ENCODE measurements at places on chromosomes 16 and 17.

- no peak for DNase-seq
Observed at GRCh38 chr16:56950881-56951771, 10.6 kb upstream of the CETP start.

DNA sequence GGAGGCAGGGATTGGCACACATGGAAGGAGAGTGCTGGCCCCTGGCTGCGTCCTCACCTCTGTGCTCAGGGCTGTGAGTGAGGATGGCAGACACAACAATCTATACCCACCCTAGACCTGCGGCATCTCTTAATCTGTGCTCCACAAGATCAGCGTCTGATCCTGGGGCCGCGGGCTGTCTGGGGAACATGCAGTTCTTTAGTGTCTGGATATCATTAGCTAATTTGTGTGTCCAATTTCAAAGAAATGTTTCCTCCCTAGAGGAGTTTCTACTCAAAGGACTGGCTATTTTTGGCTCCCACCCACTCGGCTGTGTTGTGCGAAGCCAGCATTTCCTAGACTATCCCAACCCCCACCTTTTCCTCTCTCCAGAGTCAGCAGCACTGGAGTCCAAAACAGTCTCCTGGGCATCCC is 93.8 kb downstream of the GRIN2A start:
- no peak for DNase-seq

DNA sequence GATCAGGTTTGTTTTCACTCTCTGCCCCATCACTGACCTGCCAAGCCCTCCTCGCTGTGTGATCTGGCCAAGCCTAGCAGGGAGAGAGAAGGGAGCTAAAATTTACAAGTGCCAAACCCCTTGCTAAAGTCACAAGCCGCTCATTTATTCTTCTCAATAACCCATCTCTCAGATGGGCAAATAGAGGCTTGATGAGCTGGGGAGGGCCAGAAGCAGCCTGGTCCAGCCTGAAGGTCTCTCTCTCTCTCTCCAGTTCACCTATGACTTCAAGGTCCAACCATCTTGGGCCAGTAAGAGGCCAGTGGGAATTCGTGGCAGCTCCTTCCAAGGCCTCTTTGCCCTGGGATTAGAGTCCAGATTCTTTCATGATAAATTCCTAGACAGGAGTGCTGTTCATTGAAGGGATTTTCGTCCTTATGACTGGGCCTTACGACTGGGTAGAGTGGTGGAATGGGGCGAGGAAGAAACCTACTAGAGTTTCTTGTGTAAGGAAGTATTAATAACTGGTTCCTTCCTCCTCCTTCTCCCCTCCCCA is 3.4 kb downstream of the CA7 start:
- DNase-seq: no peak

GRCh38 chr17:56593646-56594319 is at the start of gene NOG:
NOG (plus strand) TSS chr17:56593699; CDS start chr17:56594224, 525 bp downstream.
- peak; percentile 92 for DNase-seq

- DNase-seq: no peak
Observed at GRCh38 chr16:3538222-3538621, 37.4 kb downstream of the CLUAP1 start.

GRCh38 chr17:1967213-1967612 is 57.9 kb downstream of the RTN4RL1 start:
- DNase-seq: no peak

- no peak for DNase-seq
Observed at GRCh38 chr16:4317532-4318450, 1.9 kb downstream of the GLIS2 start.

- no peak for DNase-seq
Observed at GRCh38 chr16:11024333-11025053, 80.1 kb downstream of the CLEC16A start.

DNA sequence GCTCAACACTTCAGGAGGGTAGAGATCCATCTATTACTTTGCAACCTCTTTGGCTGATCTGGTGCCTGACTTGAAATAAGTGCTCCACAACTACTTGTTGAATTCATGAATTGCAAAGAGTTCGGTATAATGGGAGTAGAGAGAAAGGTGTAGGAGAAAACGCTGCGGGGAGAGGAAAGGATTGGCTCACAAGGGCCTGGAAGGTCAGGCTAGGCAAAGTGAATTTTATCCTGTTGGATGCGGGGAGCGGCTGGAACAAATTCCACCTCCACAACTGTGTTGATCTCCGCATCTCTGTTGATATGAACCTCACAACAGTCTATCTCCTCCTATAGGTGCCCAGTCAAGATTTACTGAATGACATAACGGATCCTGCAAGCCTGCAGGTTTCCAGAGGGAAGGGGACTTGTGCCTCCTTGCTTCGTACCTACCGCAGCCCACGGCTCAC is 684 bp downstream of the SLX4 start:
- DNase-seq: no peak

- no peak for DNase-seq
Observed at GRCh38 chr17:45101546-45101882, 30.8 kb downstream of the PLCD3 start.

- no peak for DNase-seq
Observed at GRCh38 chr16:65675161-65675560, 553.3 kb upstream of the CDH11 start.

GRCh38 chr16:70746708-70747424 is 54.1 kb downstream of the VAC14 start:
- no peak for DNase-seq

DNA sequence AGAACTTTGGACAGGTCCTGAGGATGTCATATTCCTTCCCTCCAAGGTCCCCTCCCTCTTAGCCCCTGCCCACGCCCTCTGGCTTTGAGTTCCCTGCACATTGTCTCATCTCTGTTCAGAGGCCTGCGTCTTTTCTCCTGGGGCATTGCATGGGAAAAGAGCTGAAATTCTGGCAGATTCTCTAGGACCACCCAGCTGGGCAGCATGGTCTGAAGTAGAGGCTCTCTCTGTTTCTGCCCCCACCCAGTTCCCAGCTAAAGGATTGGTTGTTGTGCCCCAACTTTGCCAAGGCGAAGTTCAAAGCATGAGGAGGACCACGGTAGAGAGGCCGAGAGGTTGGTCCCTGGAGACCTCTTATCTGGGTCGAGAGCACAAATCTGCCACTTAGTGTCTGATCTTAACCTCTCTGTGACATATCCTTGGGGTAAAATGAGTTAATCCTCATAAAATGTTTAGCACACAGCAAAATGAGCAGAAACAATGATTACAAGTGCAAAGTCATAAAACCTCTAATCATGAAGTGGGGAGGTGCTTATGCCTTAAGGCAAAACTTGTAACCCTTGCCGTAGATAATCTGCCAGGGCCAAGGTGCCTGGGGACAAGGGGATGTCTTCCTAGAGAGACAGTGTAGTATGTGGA is 2.4 kb downstream of the ABAT start:
- DNase-seq: no peak

- DNase-seq: no peak
Observed at GRCh38 chr17:35915153-35915964, 15.2 kb downstream of the RDM1 start.

Data from spinal cord (tissue), 10 donors.